Dorsolateral prefrontal cortex (tissue), 122 donors: ENCODE measurements at places on chromosomes 16 and 17.

DNA sequence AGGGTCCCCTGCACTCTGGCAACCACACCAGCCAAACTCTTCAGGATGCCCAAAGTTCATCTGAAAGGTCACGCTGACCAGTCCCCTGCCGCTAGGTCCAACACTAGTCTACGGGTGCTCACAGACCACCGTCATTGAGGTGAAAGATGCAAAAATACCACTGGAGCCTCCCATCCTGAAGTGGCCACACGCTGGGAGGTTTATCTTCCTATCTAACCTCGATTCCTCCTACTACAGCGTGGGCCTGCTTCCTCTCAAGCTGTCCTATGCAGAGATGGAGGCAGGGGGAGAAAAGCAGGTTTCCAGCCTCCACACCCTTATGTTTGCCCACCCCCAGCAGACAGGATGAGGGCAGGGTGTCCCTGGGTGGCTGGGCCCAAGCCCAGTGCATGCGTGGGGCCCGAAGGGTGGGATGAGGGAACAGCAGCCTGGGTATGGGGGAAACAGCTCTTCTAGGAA, 6.3 kb downstream of the SRCIN1 start:
- DNase-seq: no peak

- no peak for DNase-seq
These were observed 38.9 kb upstream of the C1QL1 start for GRCh38 chr17:45006927-45007461.

- DNase-seq: peak; percentile 53
These were observed 74.6 kb downstream of the AMFR start for GRCh38 chr16:56350491-56351405.

GRCh38 chr16:67449336-67449735, 18.4 kb downstream of the HSD11B2 start:
- no peak for DNase-seq

GRCh38 chr17:2102931-2103809, 48.3 kb downstream of the HIC1 start:
- DNase-seq: no peak

DNA sequence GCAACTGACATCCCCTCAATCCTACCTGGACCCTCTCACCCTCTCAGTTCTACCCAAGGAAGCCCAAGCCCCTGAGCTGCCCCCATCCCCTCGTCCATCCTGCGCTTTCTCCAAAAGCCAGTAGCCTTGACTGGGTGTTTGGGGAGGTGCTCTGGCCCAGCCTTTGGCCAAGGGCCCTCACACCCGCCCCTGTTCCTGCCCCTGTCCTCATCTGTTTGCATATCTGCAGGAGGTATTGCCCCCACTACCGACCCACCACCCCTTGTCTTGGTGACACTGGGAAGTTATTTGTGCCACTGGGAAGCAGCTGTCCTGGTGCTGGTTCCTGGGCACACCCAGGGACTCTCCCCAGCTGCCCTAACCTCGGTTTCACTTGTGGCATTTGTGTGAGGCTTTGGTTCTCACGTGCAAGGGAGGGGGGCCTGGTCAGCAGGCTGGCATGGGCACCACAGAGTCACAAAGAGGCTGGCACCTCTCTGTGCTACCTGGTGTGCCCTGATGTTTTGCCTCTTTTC, 75.3 kb downstream of the MRC2 start:
- DNase-seq: no peak

DNA sequence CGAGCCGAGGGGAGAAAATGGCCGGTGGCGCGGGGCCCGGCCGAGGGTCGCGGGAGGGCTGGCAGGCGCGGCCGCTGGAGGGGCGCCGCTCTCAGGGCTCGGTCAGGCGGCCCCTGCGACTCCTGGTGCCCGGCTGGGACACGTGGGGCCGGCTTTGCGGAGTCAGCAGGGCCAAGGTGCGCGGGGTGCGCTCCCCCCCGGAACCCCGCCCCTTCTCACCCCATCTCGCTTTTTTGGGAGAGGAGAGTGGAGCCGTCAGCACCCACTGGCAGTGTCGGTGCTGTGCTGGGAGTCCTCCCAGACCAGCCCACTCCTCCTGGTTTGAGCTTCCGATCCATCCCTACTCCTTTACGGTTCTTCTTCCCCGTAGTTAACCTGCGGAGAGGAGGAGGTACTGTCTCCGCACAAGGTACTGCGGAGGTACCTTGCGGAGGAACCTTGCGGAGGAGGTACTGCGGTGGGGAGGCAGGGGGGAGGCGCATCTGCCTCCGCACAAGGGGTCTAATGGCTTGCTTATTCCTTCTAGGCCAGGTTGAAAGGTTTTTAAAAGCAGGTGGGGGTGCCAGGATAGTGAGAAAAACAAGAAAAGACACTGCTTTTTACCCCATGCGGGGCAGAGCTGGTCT, 19.1 kb upstream of the CBX8 start:
- no peak for DNase-seq

DNA sequence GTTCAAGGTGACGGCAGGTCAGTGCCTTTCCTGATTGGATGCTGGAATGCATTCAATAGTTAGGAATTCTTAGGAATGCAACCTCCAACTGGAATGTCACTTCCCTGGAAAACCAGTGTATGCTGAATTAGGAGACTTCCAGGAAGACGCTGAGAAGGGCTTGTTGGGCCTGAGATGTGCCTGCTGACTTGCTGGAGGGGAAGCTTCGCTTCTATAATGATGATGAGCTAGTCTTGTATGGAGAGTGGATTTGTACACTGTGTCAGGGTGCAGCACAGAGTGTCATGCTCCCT, 45.6 kb downstream of the SMPD3 start:
- no peak for DNase-seq

DNA sequence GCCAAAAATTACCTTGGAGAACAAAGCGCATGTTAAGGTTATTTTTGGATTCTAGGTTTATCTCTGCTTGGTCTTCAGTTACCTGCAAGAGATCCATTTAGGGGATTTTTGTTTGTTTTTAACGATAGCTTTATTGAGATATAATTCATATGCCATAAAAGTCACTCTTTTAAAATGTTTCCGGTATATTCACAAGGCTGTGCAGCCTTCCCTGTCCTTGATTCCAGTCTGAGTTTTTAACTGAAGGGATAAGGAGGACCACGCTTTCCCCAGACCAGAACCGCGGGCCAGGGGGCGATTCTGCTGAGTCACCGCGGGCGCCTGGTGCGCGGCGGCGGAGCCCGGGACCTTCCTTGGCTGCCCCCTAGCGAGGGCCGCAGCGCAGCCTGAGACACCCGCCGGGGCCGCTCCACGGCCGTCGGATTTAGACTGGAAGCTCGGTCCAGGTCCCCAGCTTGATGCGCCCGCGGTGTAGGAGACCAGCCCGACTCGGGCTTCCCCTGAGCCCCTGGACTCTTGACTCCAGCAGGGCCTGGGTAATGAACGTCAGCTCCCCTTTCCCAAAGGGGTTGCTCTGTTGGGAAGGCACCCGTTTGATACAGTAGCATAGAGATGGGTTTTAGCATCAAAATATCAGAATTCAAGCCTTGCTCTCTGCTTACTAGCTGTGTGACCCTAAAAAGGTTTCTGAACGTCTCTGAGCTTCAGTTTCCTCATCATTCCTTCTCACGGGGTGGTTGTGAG, 50.0 kb upstream of the STH start:
- peak; percentile 82 for DNase-seq

GRCh38 chr17:40069751-40070708, 7.3 kb downstream of the THRA start:
- DNase-seq: no peak

DNA sequence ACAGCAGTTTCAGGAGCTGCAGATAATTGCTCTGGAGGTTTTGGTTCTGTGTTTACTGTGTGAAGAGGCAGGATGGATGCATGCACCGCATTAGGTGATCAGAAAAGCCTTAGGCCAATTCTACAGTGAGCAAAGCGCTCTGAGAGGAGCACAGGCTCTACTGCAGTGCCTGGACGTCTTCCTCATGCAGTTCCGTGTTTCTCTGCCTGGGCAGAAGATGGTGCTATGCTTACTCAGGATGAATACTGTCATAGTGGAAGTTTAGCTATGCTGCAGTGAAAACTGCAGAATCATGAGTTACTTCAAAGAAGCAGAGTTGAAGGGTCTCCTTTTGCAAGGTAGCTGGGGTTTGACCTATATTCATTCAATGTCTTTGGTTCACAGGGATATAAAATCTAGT, 1012.4 kb downstream of the KCNJ18 start:
- no peak for DNase-seq

DNA sequence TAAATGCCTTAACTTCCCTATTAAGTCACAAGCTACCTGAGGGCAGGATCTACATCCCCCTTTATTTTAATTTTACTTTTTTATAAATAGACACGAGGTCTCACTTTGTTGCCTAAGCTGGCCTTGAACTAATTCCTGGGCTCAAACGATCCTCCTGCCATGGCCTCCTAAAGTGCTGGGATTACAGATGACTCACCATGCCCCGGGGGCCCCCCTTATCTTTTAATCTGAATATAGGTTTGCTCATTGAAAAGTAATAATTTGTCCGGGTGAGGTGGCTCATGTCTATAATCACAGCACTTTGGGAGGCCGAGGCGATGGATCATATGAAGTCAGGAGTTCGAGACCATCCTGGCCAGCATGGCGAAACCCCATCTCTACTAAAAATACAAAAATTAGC, 14.2 kb downstream of the ETV4 start:
- DNase-seq: no peak

GRCh38 chr16:13510425-13511151, 409.4 kb upstream of the ERCC4 start:
- no peak for DNase-seq

DNA sequence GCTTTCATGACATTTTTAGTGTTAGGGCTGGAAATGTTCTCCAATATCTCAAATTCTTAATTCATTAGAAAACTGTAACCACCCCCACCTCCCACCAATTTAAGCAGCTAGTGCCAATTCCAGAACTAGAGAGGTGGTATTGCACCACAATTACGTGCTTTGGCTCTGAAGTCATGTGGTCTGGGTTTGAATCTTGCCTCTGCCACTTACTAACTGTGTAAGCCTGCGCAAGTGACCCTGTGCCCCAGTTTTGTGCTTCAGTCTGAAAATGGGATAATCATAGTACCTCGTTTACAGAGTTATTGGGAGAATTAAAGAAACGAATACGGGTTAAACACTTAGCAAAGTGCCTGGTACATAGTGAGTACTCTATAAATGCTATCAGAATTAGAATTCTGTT, 14.2 kb upstream of the MPHOSPH6 start:
- DNase-seq: no peak

DNA sequence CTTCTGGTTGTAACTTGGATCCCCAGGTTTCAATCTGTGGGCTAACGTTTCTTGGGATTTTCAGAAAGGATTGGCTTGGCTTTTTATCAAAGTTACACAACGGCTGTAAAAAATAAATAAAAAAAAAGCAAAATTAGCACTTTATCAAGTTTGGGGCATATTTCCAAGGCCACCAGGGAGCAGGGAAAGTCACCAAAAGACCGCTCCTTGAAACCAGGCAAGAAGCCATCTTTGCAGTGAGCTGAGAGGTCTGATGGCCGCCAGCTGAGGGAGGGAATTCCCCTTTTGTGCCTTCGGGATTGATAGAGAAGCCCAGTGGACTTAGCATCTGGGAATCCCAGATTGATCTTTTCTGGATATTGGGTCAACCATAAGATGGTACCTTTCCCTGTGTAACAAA, 192.2 kb downstream of the WWOX start:
- no peak for DNase-seq

DNA sequence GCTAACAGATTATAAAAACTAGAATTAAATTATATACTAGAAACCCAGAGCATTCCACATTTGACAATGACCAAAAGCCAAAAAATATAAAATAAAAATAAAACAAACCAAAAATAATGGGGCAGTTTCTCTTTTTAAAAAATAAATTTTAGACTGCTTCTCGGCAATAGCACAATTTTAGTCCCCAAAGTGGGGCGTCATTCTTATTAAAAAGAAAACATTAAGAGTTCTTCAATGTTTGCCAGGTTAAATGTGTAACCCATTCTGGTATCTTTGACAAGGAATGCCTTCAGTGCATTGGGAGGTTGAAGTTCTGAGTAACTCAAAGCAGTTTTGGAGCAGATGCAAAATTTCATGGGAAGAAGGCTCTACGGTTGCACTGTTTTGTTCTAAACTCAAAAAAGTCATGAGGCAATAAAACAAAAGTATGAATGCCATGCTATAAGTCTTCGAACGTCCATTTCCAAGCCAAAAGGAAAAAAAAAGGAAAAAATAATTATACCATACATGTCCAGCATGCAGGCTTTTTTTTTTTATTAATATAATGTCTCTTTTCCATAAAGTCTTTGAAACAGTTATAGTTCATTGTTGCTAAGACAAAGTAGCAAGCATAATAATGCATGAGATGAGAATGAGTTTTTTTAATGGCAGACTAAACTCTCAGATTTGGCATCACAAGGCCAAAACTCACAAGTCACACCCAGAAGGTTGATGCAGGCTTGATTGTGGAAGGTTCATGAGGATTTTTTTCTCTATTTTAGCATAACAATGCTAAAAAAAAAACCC, 3.1 kb downstream of the MAF start:
- no peak for DNase-seq

GRCh38 chr16:84357191-84357651, 11.1 kb upstream of the ATP2C2 start:
- DNase-seq: no peak

GRCh38 chr17:81267390-81268067, 27.6 kb downstream of the SLC38A10 start:
- no peak for DNase-seq

DNA sequence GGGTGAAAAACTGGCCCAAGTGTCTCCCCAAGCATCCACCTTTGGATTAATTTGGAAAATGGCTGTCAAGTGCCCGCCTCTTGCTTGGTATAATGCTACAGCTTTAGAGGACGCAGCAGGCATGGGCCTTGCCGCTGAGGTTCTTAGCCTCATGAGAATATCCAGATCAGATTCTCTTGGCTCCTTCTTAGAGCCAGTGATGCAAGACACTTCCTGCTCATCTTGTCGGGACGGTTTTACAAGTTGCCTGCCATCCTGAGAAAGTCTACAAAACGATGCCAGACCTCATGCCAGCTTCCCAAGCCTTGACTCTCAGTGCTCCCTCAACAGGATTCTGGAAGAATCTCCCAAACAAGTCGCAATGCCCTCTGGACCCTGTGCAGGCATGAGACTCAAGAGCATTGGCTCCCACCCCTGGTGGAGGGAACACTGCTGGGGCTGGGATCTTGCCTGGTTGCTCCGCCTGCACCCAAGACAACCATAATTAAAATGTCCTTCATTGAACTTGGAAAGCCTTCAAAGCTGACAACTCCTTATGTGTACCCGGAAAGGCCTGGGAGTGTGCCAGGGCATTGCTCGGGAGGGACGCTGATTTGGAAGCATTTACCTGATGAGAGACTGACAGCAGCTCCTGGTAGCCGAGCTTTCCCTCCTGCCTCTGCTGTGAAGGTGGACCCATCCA, 25.8 kb upstream of the STH start:
- no peak for DNase-seq

GRCh38 chr16:80299416-80299815, 241.4 kb upstream of the DYNLRB2 start:
- DNase-seq: no peak

- DNase-seq: peak; percentile 83
These were observed 72.7 kb downstream of the ABCC1 start for GRCh38 chr16:16021988-16022682.
